Activated naive CD8-positive, alpha-beta T cell treated with anti-CD3 and anti-CD28 coated beads for 36 hours (primary cell): ENCODE measurements at places on chromosomes 11 and 22. TPM values are rescaled to one million over a fixed set of nuclear protein-coding genes. Genes with fewer than 3 reads are reported as not detected.

GRCh38 chr11:13954591-13954990, 7.9 kb upstream of the SPON1 start:
- no peak for DNase-seq

DNA sequence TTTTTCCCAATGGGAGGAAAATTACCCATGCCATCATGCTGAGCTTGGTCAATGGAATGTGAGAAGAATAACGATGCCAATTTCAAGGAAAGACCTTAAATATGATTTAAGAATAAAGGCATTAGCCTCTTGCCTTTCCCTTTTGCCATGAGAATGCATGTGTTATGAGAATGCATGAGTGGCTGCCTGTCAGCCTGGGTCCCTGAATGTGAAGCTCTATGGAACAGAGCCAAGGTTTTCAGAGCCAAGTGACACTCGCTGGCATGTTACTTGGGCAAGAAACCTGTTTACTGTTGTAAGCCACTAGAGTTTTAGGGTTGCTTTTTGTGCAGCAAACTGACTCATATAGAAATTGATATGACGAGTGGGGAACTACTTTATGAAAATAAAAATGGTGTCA, 75.7 kb downstream of the JRKL start:
- no peak for DNase-seq

DNA sequence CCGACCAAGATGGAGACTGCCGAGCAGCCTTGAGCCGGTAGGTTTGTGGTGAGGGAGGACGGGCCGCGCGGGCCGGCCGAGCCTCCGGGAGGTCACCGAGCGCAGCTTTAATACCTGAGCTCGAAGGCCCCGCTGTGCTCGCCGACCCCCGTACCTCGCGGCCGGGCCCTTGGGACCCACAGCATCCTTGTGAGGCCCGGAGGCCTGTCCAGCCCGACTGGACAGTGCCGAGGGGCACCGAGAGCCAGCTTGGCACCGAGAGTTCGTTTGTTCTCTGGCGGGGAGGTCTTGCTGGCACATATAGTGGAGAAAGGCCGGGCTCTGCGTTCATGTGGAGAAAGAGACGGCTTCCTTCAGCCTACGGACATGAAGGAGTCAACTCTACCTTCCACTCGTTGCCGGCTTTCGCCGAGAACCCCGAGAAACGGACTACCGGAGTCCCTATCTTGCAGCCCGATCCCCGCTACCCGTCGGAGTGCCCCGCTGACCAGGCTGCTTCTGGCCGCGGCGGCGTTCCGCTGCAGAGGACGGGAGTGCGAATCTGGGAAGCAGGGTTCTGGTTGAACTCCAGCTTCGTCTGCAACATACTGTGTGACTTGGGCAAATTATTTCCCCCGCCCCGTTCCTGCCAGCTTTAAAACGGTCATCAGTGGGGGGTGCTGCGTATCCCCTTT, 349 bp downstream of the TSSC4 start:
- no peak for DNase-seq

DNA sequence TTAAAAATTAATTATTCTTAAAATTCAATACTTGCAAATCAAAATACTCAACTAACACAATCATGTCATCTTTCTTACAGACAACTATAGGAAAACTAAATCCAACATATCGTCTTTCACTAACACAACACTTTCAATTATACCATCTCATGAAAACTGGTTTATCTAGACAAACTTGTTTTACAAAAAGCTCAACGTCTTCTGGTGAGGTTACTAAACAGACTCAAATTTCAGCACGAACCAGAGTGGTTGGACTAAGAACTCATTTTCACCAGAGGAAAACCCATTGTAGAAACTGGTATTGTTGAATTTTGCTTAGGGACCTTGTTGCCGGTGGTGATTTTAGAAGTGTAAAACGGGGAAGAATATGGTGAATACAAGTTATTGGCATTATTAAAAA, 52.2 kb downstream of the NUP98 start:
- no peak for DNase-seq

GRCh38 chr11:95231881-95232605, 1.0 kb upstream of the SESN3 start:
- DNase-seq = peak; percentile 70

DNA sequence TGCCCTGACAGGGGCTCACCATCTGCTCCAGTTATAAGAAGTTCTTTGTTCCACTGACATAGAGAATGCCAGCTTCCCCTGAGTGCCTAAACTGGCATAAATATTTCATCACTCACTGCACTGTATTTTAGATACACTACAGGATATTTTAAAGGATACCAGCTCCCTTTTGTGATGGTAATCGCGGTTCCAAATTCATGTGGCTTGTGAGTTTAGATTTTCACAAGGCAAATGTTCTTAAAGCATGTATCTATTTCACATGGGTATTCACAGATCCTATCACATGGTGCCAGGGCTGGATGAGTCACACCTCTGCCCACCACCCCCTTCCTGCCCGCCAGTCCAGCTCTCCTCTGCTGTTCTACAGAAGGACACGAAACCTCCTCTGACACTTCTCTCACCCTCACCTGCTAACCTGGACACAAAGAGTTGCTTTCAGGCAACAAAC, 105.5 kb downstream of the KCNC1 start:
- DNase-seq = no peak

DNA sequence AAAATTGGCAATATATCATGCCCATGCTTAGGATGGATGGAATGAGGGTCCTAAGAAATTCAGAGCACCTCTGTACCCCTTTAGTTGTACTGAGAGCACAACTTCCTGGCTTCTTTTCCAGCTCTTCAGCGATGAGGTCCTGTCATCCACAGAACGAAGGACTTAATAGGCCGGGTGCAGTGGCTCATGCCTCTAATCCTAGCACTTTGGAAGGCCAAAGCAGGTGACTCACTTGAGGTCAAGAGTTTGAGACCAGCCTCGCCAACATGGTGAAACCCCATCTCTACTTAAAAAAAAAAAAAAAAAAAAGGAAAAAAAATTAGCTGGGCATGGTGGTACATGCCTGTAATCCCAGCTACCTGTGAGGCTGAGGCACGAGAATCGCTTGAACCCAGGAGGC, 125.3 kb upstream of the BMAL1 start:
- no peak for DNase-seq

DNA sequence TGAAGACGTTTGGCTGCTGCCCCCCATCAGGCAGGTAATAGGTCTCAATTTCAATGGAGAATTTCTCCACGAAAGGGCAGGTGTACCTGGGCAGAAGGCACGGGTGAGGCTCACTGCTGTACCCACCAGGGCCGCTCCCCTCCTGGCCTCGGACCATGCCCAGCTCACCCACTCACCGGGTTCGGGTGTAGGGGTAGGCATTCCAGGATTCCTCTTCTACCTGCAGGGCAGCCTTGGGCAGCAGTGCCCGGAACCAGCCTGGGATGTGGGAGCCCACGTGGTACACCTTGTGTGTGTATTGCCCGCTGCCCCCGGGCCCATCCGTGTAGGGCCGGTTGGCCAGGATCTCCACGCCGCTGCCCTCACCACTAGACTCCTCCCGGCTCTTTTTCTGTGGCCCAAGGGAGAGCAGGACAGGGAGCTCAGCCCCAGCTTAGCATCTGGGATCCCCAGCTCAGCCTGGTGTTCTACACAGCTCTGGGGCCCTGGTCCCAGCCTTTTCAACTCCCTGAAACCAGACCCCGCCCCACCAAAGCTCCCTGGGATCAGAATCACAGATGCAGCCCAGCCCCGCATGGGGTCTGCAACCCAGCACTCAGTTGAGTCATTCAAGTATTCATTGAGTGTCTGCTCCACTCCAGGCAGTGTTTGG, 2.7 kb downstream of the PITPNM1 start:
- no peak for DNase-seq

GRCh38 chr11:80502511-80502910, 1061.7 kb upstream of the TENM4 start:
- no peak for DNase-seq

DNA sequence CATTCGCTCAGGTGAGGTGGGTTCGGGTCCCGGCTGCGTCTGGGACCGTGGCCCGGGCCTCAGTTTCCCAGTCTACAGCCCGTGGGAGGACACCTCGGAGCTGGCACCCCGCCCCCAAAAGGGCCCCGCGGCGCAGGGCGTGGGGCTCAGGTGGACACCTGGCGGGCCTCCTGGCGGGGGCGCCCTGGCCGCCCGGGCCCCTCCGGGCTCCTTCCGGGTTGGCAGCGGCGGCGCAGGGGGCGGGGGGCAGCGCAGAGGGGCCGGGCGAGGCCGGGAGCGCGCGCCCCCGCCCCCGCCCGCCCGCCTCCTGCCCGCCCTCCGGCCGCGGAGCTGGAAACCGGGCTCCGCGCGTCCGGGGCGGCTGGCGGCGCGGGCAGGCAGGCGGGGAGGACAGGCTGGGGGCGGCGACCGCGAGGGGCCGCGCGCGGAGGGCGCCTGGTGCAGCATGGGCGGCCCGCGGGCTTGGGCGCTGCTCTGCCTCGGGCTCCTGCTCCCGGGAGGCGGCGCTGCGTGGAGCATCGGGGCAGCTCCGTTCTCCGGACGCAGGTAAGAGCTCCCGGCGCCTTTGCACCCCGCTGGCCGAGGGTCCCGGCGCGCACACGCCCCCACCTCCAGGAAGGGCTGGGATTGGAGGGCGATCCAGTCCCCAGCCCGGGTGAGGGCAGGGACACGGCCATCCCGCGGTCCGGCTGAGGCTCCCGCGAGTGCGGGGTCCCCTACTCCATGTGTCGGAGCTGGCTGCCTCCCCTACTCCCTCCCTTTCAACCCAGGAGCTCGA, at the start of gene EMID1:
Gene EMID1 (plus strand): TSS at position 303 of the 778 bp plus-strand sequence. CDS start 143 bp downstream, at position 446.
- peak; percentile 40 for DNase-seq

- DNase-seq = no peak
These were observed 26.6 kb upstream of the AMPD3 start for GRCh38 chr11:10428453-10428852.

GRCh38 chr11:105392556-105392955, 217.3 kb upstream of the GRIA4 start:
- no peak for DNase-seq

GRCh38 chr11:76152741-76153570, 53.3 kb downstream of the WNT11 start:
- no peak for DNase-seq

DNA sequence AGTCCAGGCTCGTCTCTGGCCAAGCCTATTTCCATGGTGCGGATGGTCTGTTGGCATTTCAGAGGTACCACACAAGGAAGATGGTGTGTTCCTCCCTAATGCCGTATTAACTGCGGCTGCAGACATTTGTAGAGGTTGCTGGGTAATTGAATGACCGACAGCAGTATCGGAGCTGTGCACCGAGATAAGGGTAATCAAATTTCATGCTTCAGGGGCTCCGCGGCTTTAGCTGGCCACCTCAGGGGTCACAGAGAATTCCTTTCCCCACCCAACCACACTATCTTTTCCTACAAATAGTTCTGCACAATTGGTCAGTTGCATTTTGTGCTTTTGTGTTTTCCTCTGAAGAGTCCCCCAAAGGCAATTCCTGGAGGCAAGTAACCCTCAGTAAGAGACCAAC, 297.4 kb downstream of the OPCML start:
- no peak for DNase-seq

OR6M1 gene
- total RNA-seq = not detected

MIAT gene
- 5.9 TPM for total RNA-seq

MRGPRX3 gene
- total RNA-seq = not detected

CREB3L1 gene
- total RNA-seq = not detected

PIH1D2 gene
- 0.32 TPM for total RNA-seq

HBG2 gene
- not detected for total RNA-seq

MS4A15 gene
- not detected for total RNA-seq
